ENCODE measurements at places on chromosomes 7 and 10.

GRCh38 chr10:53153831-53154230 is 381.2 kb upstream of the MBL2 start:
- DNase-seq: no peak

DNA sequence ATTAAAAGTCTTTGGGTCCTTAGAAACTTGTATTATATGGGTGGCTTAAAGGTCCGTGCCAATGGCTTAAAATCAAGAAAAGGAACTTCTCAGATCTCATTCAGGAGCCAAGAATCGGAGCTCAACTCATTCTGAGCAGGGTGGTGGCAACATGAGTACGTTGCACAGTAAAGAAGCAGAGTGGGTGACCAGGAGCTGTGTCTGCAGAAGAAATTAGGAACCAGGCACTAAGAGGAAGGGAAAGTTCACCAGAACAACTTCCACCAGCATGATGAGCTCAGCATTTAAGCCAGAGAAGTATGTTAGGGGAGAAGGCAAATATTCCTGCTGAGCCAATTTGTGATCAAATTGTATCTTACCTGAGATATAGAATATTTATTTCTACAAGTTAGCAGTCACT is 236.0 kb upstream of the NRP1 start:
- DNase-seq: no peak

DNA sequence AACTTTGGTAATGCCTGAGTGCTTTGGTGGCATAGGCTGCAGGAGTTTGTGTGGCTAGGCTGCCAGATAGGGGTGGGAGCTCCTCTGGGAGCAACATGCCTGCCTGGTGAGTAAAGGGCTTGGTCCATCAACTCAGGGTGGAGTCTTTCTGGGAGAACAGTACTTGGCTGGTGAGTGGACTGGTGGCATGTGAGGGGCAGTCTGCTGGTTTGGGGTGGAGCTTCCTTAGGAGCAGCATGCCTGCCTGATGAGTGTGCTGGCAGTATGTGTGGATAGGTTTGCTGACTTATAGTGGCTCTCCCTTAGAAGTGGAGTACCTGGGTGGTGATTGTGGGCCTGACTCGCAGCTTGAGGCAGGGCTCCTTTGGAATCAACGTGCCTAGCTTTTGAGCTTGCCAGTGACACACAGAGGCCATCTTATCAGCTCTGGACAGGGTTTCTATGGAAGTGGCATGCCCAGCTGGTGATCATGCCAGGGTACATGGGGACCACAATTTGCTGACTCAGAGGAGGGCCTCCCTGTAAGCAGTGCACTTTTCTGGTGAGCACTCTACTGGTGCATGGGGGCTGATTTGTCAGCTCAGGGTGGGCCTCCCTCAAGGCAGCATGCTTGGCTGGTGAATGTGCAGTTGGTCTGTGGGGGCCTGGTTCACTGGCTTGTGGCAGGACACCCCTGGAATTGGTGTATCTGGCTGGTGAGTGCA is 35.0 kb upstream of the SRI start:
- no peak for DNase-seq

GRCh38 chr10:58833771-58834561 is 321.3 kb downstream of the BICC1 start:
- no peak for DNase-seq

All from SK-N-DZ (cell line).